ENCODE measurements at places on chromosomes 4 and X.

- DNase-seq, result no peak
Measured at GRCh38 chr4:52126966-52127365, 75.9 kb downstream of the SPATA18 start.

GRCh38 chr4:114021451-114021850 lies 42.0 kb upstream of the ARSJ start:
- no peak for DNase-seq

- no peak for DNase-seq
Measured at GRCh38 chr4:138901177-138901576, 114.4 kb upstream of the NOCT start.

- DNase-seq, result no peak
Measured at GRCh38 chr4:115332078-115332477, 218.7 kb upstream of the NDST4 start.

GRCh38 chrX:41475191-41475590 lies 28.0 kb downstream of the NYX start:
- no peak for DNase-seq

DNA sequence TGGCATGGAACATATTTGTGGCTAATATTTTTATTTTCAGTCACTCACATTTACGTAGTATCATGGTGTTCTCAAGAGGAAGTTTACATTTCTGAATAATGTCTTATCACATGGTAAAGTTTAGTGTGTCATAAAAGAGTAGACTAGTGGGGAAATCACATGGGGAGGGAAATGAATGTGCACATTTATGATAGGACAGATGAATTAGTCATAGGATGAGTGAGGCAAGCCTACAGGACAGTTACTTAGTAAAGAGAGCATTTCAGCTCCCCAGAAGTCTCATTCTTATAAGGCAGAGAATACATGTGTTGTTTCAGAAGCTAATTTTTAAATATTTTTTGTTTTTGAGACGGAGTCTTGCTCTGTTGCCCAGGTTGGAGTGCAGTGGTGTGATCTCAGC lies 6.2 kb downstream of the GK start:
- DNase-seq, result no peak

GRCh38 chr4:150251752-150252190 lies 173.5 kb downstream of the DCLK2 start:
- DNase-seq, result no peak

DNA sequence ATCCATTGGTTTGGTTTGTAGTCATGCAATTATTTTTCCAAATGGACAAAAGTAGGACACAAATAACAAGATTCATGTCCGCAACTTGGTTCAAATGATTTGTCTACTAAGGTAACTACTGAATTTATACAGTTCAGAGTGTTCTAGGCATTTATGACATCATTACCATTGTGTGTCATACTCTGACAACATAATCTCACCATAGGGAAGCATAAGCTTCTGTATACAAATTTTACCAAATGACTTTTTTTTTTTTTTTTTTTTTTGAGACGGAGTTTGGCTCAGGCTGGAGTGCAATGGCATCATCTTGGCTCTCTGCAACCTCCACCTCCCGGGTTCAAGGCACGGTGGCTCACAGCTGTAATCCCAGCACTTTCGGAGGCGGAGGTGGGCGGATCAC lies at the start of gene CXorf66:
CXorf66 (minus strand) TSS at position 101 of the 400 bp plus-strand sequence; CDS start at position 76, 25 bp downstream.
- no peak for DNase-seq

DNA sequence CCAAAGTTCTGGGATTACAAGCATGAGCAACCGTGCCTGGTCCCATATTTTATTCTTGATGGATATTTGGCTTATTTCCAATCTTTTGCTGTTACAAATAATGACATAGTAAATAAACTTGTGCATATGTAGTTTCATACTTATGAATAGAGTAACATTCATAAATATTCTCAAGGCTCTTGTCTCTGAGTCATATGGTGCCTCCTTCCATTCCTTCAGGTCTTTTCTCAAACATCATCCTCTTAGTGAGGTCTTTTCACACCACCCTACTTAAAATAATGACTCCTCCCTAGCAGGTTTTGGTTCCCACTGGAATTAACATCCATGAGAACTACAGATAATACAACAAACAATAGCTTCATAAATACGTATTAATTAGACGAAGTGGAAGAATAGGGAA lies 416.6 kb downstream of the IQCM start:
- no peak for DNase-seq

DNA sequence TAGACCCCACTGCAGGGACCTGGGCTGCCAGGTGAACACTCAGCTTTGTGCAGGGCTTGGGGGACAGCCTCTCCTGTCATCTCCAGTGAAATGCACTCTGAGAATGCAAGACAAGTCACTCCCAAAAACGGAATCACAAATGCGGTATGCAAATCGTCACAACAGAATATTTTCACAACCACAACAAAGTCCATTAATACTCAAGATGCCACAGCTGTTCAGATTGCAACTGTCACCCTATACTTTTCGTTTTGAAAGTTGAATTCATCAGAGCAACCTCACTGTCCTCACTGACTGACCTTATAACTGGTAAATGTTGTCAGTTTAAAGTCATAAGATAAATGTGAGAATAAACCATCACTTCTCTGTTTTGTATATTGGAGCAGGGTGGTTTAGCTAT lies 16.6 kb downstream of the JAKMIP1 start:
- no peak for DNase-seq

DNA sequence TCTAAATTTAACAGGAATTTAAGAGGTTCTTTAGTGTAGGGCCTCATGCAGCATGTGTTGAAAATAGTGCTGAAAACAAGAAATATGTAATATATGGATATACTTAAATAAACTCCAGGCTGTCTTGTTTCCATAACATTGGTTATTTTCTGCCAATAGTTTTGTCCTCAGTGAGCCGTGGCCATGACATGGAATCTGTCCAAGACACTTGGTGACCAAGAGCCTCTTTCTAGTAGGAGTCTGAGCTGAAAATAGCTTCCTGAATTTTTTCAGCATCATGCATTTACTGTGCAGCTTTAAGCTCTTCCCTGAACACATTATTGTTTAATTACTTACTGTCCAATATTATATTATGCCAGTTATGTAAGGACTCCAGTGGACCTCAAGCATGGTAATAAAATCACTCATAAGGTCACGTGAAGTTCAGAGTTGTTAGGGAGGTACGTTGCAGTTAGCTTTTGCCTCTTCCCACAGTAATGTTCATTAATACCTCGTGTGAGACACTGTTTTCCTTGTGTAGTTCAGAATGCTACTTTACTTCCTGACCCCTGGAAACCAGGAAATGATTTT lies 488.2 kb downstream of the GRID2 start:
- no peak for DNase-seq

DNA sequence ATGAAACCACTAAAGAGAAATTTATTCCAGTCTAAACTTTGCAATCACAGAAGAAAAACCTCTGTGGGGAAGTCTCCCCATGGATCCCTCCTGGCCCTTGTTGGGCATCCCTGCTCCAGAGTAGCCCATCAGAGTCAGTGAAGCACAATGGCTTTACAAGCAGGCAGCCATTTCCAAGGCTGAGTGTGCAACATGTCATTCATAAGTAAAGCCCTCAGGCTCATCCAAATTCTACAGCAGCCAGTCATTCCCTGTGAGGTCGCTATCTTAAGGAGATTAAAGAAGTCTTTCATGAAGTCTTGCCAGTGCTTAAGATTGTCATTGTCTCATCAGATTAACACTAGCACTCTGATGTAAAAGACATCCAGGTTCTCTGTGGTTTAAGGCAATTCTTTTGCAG lies 17.0 kb upstream of the MAPK10 start:
- no peak for DNase-seq
